NCI-H510A treated with DMSO at 0.1 percent for 48 hours (cell line): ENCODE measurements at places on chromosomes 1 and 21.

DNA sequence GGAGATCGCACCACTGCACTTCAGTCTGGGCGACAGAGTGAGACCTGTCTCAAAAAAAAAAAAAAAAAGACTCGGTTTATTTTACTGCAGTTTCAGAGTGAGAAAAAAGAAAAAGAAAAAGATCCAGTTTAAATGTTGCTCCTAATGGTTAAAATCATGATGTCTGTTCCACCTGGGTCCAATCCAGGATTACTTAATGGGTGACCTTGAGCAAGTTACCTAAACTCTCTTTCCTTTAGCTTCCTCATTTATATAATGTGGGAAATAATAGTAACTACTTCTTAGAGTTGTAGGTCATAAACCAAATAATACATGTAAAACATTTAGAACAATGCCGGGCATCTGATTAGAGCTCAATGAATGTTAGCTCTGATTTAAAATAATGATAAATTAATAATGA is 19.4 kb upstream of the RNF11 start:
- no peak for DNase-seq

GRCh38 chr1:164557270-164557669 is 1.7 kb upstream of the PBX1 start:
- DNase-seq = peak; percentile 81

DNA sequence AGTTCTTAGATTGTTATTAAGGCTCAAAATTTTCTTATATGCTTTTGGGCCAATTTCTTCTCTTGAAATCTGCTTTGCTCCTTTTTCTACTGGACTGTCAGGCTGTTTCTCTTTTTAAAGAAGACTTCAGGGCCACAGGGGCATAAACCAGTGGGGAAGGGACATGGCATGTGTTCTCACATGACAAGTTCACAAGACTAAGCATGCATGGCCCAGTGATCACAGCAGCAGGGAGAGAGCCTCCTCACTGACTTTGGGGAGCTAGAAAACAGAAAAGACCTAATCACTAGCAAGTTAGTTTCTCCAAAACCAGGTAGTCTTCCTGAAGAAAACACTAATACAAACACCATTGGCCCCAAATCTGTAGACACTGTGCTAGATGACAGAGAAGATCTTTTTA is 64.8 kb downstream of the RAB3GAP2 start:
- DNase-seq = no peak

GRCh38 chr1:226482196-226482595 is 66.4 kb upstream of the STUM start:
- no peak for DNase-seq

DNA sequence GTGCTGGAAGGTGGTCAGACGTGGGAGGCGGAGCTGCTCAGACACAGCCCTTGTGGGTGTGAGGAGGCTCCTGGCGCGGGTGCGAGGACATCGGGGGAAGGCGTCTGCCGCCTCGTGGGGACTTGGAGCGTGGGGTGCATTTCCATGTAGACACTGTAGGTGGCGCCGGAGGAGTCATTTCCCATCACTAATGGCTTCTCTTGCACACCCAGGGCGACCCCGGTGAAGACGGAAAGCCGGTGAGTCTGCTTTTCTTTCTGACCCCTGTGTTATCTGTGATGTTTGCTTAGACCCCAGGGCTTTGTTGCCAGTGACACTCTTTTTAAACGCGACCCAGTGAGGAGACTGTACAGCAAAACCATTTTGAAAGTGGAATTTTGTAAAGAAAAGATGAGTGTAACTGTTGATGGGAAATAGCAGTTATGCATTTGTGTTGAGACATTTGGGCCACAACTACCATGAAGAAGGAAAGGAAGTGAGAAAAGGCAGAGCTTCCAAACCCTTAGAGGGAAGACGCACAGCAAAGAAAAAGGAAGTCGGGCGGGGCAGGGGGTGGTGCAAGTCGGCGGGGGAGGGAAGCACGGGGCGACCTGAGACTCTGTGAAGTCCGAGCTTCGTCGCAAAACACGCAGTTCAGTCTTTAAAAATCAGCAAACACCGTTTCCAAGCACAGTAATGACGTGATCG is 64.0 kb downstream of the SLC19A1 start:
- no peak for DNase-seq

GRCh38 chr21:41966872-41967621 is 13.2 kb upstream of the C2CD2 start:
- no peak for DNase-seq

DNA sequence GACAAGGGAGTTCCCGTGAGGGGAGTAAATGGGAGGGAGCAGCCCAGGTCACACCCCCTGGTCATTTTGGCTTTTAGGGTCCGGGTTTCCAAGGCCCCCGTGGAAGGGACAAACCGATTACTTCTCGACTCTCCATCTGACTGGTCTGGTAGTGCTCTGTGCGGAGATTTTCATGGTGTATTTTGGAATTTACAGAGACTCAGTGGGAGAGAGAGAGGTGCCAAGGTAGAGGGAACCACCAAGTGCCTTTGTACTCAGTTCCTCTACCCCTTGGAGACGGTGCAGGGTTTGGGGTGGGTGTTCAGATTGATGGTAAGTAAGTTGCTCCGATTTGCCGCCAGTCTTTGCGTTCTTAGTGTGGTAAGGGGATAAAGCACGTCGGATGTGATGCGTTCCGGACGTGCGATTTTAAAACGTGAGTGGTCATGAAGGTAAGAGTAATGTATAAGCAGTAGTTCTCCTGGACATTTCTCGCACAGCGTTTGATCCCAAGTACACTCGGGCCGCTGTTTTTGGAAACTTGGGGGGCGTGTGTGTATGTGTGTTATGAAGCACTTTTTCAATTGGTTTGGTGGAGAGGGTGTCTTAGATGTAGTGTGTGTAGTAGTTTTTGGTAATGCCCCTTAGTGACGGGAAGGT is 682 bp downstream of the SUCO start:
- peak; percentile 33 for DNase-seq

DNA sequence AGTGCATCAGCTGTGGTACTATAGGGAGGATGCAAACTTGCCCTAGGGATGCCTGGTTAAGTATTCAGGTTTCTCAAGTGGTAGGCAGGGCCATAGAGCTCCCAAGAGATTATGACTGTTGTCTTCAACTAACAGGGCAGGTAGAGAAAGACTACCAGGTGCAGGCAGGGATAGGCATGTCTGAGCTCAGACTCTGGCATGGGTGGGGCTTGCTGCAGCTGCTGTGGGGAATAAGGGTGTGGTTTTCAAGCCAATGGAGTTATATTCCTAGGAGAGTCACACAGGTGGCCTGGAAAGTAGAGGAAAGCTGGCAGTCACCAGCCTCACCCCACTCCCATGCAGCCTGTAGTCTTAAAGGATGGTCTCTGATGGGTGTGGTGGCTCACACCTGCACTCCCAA is 673.4 kb upstream of the ADGRL4 start:
- DNase-seq = no peak

DNA sequence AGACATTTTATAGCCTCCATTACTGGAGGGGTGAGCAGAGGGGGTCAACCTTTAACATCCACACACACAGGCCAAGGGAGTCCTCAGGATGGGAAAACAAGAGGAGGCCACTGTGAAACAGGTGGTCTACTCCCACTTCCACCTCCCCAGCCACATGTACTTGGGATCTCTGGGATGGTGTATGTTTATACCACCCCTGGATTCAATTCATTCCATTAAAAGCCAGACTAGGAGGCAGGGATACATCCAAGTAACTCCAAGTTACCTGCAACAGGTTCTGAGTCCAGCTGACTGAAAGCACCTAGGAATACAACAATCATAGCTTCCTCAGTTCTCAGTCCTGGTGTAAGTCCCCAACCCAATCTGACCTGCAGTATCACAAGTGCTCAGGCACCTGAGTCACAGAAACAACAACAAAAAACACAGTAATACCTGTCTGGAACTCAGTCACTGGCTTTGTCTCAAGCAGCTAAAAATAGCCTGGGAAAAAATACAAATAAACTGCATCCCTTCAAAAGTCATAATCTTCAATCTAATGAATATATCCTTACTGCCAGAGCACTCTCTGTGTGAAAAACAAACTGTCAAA is 9.8 kb downstream of the ERI3 start:
- no peak for DNase-seq

DNA sequence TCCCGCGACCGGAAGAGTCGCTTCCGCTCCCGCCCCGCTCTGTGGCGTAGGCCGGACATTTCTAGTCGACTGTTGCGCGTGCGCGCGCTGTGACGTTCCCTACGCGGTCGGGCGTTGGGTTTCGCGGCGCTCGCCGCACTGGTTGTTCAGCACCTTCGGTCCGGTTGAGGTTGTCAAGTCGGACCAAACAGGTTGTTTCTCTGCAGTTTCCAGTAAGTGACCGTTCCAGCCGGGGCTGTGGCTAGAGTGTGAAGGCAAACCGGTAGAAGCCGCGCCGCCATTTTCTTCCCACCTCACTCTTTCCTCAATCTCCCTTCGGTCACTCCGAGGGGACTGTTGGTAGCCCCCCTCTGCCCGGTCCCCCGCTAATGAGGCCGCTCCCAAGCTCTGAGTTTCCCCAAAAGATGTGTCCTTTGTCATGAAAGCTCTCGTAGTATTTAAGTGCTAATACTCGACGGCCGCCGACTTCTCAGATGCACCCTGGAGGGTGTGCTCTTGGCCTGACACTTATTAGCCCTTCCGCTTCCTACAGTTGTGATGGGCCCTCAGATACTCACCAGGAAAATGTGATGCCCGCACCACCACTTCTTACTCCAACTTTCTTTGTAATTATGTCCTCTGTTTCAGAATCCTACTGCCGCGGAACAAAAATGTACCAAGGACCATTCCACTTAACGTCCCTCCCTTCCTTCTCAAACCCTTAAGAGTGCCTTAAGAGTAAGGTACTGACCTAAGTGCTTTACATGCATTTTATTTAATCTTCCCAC is 56.3 kb downstream of the TRAF5 start:
- peak; percentile 87 for DNase-seq
